ELF-1 (cell line): ENCODE measurements at places on chromosomes 3 and 15.

GRCh38 chr3:157494581-157495281, 8.5 kb downstream of the VEPH1 start:
- no peak for DNase-seq

DNA sequence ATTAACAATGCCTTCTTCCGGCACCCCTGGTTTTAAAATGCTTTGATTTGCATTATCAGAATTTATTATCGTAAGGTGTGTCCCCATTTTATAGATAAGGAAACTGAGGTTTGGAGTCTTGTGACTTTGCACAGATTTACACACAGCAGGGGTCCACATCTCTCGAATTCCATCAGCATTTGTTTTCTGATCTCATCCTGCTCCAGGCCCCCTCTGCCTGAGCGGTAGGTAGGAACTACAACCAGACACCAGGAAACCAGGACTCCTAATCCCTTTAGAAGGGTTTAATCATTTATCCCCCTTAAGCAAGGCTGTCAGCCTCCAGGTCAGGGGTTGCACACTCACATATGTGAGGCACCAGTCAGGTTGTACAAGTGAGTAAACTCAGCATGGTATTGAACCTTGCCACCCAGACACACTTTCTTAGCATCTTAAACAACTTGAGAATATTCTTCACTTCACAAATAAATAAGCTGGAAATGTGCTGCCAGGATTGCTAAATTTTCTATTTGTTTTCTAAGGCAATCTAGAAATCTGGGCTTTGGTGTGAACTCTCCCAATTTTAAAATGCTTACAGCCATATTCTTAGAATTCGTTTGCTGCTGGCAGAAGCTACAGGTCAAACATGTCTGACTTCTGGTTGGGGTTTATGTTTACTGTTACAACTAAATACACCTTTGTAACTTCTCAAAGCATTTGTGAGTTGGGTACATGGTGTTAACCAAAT, 31.7 kb upstream of the CMTM7 start:
- peak; percentile 85 for DNase-seq

GRCh38 chr3:5479229-5479799, 291.8 kb downstream of the EDEM1 start:
- DNase-seq: no peak

DNA sequence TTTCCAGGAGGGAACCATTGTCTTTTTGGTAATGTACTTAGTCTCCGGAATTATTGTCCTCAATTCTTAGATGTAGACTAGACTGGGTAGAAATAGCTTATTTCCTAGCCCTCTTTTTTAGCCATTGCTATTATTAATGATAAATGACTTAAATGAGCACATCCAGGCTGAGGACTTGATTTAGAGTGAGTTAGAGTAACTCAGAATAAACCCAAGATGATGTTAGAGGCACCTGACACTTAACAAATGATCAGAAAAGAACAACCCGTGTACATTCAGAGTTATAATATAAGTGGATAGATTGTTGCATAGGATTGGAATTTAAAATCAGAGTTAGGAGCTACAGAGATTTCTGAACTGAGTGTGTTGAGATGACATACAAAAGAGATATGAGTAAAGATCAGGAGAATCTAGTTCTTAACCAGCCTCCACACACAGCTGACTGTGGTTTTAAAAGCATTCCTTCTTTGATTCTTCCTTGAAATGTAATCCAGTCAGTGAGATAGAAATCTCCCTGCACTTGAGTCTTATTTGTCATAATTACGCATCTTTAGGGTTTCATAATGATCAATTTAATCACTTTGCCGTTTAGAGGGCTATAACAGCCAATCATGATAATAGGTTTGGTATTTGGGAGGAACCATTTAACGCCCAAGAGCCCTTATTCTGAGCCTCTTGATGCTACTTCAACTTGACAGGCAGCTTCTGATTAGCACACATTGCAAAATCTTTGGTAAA, 366.5 kb downstream of the GAP43 start:
- no peak for DNase-seq

- peak; percentile 78 for DNase-seq
These were observed 5.8 kb downstream of the HYAL2 start for GRCh38 chr3:50316657-50317242.

GRCh38 chr3:14306142-14306541, 96.3 kb upstream of the SLC6A6 start:
- no peak for DNase-seq

DNA sequence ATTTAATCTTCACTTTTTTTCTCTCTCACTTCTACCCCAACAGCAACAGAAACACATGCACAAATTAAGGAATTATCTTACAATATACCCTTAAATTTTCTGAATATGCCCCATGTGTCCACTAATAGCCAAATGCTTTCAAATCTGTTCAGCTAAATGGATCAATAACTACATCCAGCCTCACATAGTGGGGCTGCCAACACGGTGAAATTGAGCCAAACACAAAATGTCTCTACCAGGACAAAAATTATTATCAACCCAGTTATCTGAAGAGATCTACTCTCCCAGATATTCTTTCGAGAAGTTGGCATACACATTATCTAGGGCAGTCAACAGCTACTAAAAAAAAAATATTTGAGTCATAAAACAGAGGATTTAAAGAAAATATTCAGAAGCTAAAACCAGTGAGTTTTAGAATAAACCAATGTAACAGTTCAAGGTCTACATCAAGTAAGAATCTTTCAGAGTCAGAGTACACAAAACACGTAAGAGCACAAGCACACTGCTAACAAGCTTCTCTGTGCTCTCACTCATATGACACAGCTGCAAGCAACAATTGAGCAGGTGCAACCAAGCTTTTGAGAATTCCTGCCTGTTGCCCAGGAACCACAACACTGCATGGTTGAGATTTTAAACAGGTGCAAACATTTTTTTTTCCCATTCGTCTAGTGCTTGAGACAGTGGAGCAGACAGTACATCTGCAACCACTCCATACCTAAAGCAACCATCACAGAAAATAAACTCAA, 247.7 kb downstream of the ZBTB20 start:
- no peak for DNase-seq

DNA sequence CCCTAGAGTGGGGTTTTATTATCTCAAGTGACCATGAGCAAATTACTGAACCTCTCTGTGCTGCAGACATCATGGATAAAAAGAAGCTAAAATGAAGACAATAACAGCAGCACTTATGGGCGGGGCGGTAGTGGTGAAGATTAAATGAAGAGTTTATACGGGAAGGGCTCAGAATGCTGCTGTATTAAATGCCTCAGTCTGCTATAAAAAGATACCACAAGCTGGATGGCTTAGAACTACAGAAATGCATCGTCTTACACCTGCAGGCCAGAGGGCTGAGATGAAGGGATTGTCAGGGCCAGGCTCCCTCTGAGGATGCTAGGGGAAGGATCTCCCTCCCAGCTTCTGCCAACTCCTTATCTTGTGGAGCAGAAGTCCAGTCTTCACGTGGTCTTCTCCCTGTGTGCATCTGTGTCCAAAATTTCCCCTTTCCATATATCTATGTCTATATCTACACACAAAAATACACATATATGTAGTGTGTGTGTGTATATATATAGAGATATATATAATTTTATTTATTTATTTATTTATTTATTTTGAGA, 2.9 kb downstream of the ALG1L2 start:
- no peak for DNase-seq

DNA sequence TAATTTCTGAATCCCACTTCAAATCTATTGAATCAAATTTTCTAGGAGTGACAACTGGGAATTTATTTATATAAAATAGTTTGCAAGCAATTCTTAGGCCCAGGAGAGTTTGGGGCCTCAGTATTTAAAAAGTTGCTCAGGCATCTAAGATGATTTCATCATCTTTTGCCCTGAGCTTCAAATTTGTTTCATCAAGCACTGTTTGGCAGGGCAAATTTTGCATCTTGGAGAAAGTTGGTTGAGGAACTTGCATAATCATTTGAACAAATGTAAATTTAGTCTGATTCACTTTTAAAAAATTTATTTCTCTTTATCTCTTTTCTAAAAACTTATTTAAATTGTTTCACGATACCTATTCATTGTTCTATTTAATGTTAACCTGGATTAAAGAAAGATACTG, 702.8 kb downstream of the SI start:
- DNase-seq: no peak
